ENCODE measurements at places on chromosomes 5 and 9. TPM values are rescaled to one million over a fixed set of nuclear protein-coding genes. Genes with fewer than 3 reads are reported as not detected.

PFN3 gene
- not detected for total RNA-seq

KIF4B gene
- not detected for total RNA-seq

VAV2 gene
- total RNA-seq: 12.7 TPM

SLIT3 gene
- 128 TPM for total RNA-seq

CCDC69 gene
- total RNA-seq: 101 TPM

CXCL14 gene
- total RNA-seq: 45.3 TPM

INSL6 gene
- not detected for total RNA-seq

SEMA5A gene
- 18.4 TPM for total RNA-seq

PCDHA8 gene
- total RNA-seq: not detected

LHX3 gene
- total RNA-seq: not detected

SPACA9 gene
- 5.9 TPM for total RNA-seq
